Neural crest cell (in vitro differentiated cells): ENCODE measurements at places on chromosomes 1 and 21. TPM values are rescaled to one million over a fixed set of nuclear protein-coding genes. Genes with fewer than 3 reads are reported as not detected.
A peak's percentile ranks its signal among the peaks of the same experiment; 100 is the strongest.

Gene SH2D5
- total RNA-seq = 3.2 TPM in 2 replicates

Gene FAM177B
- 0.47 TPM in 1 of 2 replicates, not detected in the other for total RNA-seq

Gene IFNLR1
- total RNA-seq = 0.11 and 0.21 TPM in 2 replicates

Gene CD53
- not detected in 2 replicates for total RNA-seq

Gene KIF21B
- 28.1 and 28.9 TPM in 2 replicates for total RNA-seq

Gene C2CD4D
- 0.39 and 0.40 TPM in 2 replicates for total RNA-seq

Gene PGLYRP3
- total RNA-seq = not detected in 2 replicates

Gene F13B
- total RNA-seq = not detected in 2 replicates

Gene OR6K3
- total RNA-seq = not detected in 2 replicates

Gene HUNK
- 29.1 and 39.6 TPM in 2 replicates for total RNA-seq

DNA sequence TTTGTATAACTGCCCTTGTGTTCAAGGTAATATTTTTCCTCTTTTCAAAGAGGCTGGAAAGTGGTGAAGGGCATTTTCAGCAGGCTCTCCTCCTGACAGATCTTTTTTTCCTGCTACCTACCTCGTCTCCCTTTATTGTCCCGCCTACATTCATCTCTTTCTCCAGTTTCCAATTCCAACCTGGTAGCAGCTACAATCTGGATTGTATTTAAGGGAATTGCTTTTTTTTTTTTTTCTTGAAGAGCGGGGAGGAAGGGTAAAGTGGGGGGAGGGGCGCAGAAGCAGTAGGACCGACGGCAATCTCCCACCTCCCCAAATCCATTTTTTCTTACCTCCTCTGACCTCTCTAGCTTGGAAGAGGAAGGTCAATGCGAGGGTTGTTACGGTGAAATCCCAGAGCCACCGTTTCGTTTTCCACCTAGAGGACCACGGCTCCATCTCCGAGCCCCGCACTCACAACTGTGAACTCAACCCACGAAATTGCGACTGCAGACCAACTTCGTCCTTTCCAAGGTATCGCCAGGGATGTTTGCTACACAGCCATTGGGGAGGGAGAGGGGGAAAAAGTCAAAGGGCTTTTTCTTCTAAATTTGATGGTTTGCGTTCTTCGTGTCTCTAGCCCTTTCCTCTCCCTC is 464 bp downstream of the COL11A1 start:
- peak overlapping the region; percentile 92 for H3K4me3 ChIP-seq
- peaks cover 6% of the 10 kb centered on the region for H3K27me3 ChIP-seq
- peak; percentile 3 for DNase-seq
- H3K36me3 ChIP-seq = no peaks in the 10 kb centered on the region

GRCh38 chr1:32878637-32879041 is 7.7 kb upstream of the HPCA start:
- H3K4me1 ChIP-seq = peaks cover 16% of the 10 kb centered on the region
- H3K4me3 ChIP-seq = no peak overlapping the region
- peaks cover 33% of the 10 kb centered on the region for H3K27me3 ChIP-seq
- H3K27ac ChIP-seq = no peak overlapping the region

- DNase-seq = no peak
- H3K27ac ChIP-seq = no peak overlapping the region
- peaks cover 3% of the 10 kb centered on the region for H3K27me3 ChIP-seq
- H3K4me1 ChIP-seq = no peaks in the 10 kb centered on the region
- no peaks in the 10 kb centered on the region for H3K36me3 ChIP-seq
- no peak overlapping the region for H3K4me3 ChIP-seq
Measured at GRCh38 chr1:101115112-101115511, 89.5 kb upstream of the DPH5 start.

GRCh38 chr1:44237721-44238457 is 24.6 kb downstream of the DMAP1 start:
- H3K27me3 ChIP-seq = no peaks in the 10 kb centered on the region
- peak overlapping the region; percentile 81 for H3K4me3 ChIP-seq
- H3K27ac ChIP-seq = peak overlapping the region; percentile 96
- peak; percentile 61 for DNase-seq
- peaks cover 51% of the 10 kb centered on the region for H3K4me1 ChIP-seq

- DNase-seq = no peak
- H3K4me1 ChIP-seq = peaks cover 11% of the 10 kb centered on the region
- H3K4me3 ChIP-seq = no peak overlapping the region
- no peaks in the 10 kb centered on the region for H3K36me3 ChIP-seq
Measured at GRCh38 chr1:151809290-151809984, 4.2 kb upstream of the LINGO4 start.

DNA sequence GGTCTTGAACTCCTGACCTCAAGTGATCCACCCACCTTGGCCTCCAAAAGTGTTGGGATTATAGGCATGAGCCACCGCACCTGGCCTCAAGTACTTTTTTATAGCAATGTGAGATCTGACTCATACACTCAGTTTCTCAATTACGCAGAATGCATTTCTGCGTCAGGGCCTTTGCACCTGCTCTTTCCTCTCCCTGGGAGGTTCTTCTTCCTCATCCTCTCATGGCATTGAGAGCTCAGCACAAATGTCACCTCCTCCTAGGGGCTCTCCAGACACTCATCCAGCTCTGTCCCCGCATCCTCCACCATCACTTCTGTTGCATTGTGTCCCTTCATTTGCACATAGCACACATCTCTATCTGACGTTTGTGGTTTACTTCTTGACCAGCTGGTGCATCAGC is 418.8 kb downstream of the PTPRU start:
- peaks cover 6% of the 10 kb centered on the region for H3K27me3 ChIP-seq
- H3K27ac ChIP-seq = no peak overlapping the region

- H3K27ac ChIP-seq = no peak overlapping the region
- no peak overlapping the region for H3K4me3 ChIP-seq
- H3K4me1 ChIP-seq = peaks cover 17% of the 10 kb centered on the region
- H3K36me3 ChIP-seq = no peaks in the 10 kb centered on the region
- DNase-seq = no peak
- peaks cover 15% of the 10 kb centered on the region for H3K27me3 ChIP-seq
Measured at GRCh38 chr1:34695580-34695979, 59.3 kb upstream of the GJB5 start.

GRCh38 chr1:17551755-17552234 is 12.3 kb downstream of the ARHGEF10L start:
- H3K4me1 ChIP-seq = peaks cover 45% of the 10 kb centered on the region
- no peaks in the 10 kb centered on the region for H3K36me3 ChIP-seq
- DNase-seq = no peak
- H3K4me3 ChIP-seq = no peak overlapping the region
- H3K27me3 ChIP-seq = no peaks in the 10 kb centered on the region

DNA sequence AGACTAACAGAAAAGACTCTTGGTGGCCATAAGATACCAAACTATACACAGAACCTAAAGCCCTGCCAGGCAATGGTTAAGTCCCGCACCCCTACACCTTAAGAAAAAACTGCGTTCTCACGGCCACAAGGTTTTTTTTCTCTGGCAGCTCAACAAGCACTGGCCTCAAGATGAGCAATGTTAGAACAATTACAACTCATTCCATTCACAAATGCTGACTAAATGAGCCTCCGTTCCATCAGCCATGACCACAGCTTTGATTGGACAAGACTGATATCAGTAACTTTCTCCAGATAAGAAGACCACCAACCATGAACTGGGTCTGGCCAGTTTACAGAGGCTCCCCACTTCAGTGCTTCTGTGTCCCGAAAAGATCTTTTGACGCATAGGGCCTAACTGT is 31.9 kb downstream of the SEC16B start:
- no peaks in the 10 kb centered on the region for H3K27me3 ChIP-seq
- no peak overlapping the region for H3K27ac ChIP-seq
- no peak for DNase-seq
- no peak overlapping the region for H3K4me3 ChIP-seq

GRCh38 chr1:224201383-224201782 is 18.3 kb downstream of the DEGS1 start:
- H3K27me3 ChIP-seq = no peaks in the 10 kb centered on the region
- peaks cover 9% of the 10 kb centered on the region for H3K4me1 ChIP-seq
- H3K4me3 ChIP-seq = no peak overlapping the region
- no peak overlapping the region for H3K27ac ChIP-seq

- no peak overlapping the region for H3K27ac ChIP-seq
- H3K4me1 ChIP-seq = peaks cover 22% of the 10 kb centered on the region
- H3K27me3 ChIP-seq = no peaks in the 10 kb centered on the region
- DNase-seq = no peak
- H3K4me3 ChIP-seq = no peak overlapping the region
Measured at GRCh38 chr1:91872000-91872399, 14.0 kb downstream of the TGFBR3 start.

GRCh38 chr1:165408518-165408917 is 36.4 kb downstream of the RXRG start:
- peaks cover 7% of the 10 kb centered on the region for H3K4me1 ChIP-seq
- no peaks in the 10 kb centered on the region for H3K36me3 ChIP-seq
- H3K4me3 ChIP-seq = no peak overlapping the region
- no peaks in the 10 kb centered on the region for H3K27me3 ChIP-seq
- peak; percentile 21 for DNase-seq

DNA sequence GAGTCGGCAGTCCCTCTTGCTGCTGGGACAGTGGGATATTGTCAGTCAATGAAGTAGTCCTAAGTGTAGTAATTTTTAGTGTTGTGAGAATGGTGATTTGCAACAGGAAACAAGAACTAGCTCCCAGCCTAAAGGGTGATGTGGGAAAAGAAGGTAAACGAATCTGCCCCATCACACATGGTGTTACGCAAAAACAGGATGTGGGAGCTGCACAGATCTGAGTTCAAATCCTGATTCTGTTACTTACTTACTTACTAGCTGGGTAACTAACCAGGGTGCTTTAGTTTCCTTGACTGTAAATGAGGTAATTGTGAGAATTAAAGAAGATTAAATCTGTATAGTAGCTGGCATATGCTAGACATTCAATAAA is 22.3 kb downstream of the NAV1 start:
- H3K27me3 ChIP-seq = no peaks in the 10 kb centered on the region
- H3K4me1 ChIP-seq = peaks cover 19% of the 10 kb centered on the region
- H3K36me3 ChIP-seq = no peaks in the 10 kb centered on the region
- no peak for DNase-seq
- no peak overlapping the region for H3K4me3 ChIP-seq

DNA sequence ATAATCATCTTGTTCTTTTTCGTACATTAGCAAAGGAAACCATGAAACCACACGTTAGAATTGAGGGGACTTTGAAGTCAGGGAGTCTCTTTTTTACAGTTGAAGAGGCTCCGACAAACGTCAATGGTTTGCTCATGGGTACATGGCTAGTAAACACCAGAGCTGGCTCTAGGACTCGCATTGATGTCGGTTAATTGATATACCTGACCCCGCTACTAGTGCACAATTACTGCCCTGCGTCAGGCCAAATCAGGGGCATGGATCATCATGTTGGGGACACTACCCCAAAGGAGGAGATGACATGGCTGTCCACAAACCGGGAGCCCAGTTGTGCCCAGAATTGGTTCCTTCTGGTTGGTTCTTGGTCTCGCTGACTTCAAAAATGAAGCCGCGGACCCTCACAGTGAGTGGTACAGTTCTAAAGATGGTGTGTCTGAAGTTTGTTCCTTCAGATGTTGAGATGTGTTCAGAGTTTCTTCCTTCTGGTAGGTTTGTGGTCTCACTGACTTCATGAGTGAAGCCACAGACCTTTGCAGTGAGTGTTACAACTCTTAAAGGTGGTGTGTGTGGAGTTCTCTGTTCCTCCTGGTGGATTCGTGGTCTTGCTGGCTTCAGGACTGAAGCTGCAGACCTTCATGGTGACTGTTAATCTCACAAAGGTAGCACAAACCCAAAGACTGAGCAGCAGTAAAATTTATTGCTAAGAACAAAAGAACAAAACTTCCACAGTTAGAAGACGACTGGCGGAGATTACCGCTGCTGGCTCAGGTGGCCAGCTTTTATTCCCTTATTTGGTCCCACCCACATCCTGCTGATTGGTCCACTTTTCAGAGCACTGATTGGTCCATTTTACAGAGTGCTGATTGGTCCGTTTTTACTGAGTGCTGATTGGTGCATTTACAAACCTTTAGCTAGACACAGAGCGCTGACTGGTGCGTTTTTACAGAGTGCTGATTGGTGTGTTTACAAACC is 126.9 kb upstream of the ERRFI1 start:
- H3K4me1 ChIP-seq = peaks cover 23% of the 10 kb centered on the region
- no peaks in the 10 kb centered on the region for H3K36me3 ChIP-seq
- H3K4me3 ChIP-seq = no peak overlapping the region
- H3K27me3 ChIP-seq = no peaks in the 10 kb centered on the region

DNA sequence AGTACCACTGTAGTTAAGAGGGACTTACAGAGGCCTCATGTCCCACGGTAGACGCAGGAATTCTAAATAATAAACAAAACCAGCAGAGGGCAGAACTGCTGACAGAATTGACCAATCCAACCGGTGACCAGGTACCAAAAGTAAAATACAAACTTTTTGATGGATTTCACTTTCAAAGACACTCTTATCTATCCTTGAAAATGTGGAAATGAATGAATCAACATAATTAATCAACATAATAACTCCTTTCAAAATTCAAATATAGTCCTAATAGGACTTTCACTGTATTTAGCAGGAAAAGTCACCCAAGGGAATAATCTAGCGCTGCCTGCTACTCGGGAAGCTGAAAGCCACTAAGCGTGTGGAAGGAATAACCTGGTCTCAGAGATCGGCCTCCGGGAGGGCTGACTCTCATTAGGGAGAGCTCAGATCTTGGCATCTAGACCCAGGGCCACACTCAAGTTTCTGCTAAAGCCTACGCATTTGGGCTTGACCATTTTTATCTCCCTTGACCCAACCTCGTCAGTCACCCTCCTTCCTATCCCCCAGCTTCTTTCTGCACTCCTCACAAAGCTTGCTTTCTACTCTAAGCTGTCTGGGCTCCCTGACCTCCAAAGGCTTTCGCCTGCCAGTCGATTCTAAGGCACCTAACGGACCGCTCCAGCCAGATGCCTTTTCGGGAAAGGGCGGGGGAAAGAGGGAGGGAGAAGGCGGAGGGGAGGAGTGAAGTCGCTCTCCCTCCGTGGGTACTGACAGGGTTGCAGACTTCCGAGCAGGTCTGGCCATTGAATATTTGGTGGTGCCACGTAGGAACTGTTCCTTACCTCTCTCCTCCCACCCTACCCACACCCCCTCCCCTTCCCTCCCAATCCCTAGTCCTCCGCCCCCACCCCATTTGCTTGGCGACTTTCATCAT is 1.6 kb downstream of the COL11A1 start:
- peak overlapping the region; percentile 17 for H3K27ac ChIP-seq
- peaks cover 6% of the 10 kb centered on the region for H3K27me3 ChIP-seq
- H3K4me1 ChIP-seq = peaks cover 46% of the 10 kb centered on the region
- no peaks in the 10 kb centered on the region for H3K36me3 ChIP-seq
- peak overlapping the region; percentile 92 for H3K4me3 ChIP-seq
- DNase-seq = peak; percentile 33
